ENCODE measurements at places on chromosomes 6 and 20.
A peak's percentile ranks its signal among the peaks of the same experiment; 100 is the strongest.

GRCh38 chr6:11654876-11655275, 117.3 kb downstream of the TMEM170B start:
- DNase-seq = no peak

- no peak for DNase-seq
These were observed 165.5 kb downstream of the SYNE1 start for GRCh38 chr6:152471456-152472265.

- no peak for DNase-seq
These were observed 2.2 kb downstream of the TNF start for GRCh38 chr6:31577579-31577966.

DNA sequence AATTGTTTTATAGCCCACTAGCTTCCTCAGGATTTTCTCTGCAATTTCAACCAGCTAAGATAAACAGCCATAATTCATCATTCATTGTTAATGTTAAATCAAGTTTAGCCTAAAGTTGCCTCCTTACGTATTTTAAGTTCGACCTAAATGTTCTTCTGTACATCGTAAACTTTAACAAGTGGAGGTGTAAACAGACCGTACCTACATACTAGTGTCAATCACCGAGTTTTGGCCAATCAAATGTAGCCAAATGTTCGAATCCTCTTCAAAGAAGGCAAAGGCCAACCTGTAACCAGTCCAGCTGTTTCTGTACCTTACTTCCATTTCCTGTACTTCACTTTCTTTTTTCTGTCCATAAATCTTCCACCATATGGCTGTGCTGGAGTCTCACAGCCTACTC, 13.5 kb downstream of the MBOAT1 start:
- DNase-seq = no peak

- no peak for DNase-seq
These were observed 8.5 kb downstream of the RBM24 start for GRCh38 chr6:17289630-17290061.

GRCh38 chr20:19302714-19303113, 90.3 kb downstream of the SLC24A3 start:
- no peak for DNase-seq

DNA sequence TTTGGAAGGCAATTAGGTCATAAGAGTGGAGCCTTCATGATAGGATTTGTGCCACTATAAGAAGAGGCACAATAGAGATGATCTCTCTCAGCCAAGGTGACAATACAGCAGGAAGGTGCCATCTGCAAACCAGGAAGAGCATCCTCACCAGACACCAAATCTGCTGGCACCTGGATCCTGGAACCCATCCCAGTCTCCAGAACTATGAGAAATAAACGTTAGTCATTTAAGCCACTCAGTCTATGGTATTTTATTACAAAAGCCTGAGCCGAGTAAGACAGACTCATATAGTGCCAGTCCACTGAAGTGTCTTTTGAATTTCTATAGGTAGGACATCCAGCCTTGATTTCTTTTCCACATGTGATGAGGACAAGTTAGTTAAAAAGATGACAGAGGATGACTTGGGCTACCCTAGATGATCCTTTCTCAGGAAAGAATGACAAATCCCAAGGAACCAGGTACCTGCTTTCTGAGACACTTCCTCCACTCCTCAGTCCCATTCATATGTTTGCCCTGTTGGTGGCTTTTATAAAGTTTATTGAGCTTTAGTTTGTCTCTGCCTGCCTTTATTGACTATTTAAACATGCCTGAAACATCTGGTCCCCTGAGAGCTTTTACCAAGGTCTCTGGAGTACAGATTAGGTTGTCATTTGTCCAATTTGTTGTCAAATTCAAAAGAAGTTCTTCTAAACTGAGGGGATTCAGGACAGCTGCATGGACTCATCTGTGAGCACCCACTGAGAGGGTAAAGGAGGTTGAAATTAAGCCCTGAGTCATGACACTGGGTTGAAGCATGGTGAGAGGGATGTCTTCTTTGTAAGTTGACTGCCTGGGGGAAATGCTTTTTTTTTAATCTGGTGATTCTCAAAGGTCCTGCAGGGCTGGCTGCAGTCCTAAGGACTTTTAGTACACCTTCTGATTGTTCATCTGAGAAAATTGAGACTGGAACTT, 165.0 kb upstream of the PLCB4 start:
- DNase-seq = no peak

GRCh38 chr20:50848846-50849673, 54.2 kb downstream of the BCAS4 start:
- DNase-seq = no peak

- no peak for DNase-seq
These were observed 93.5 kb downstream of the B3GAT2 start for GRCh38 chr6:70863343-70863742.

- no peak for DNase-seq
These were observed 236.4 kb downstream of the FOXA2 start for GRCh38 chr20:22348010-22348409.

DNA sequence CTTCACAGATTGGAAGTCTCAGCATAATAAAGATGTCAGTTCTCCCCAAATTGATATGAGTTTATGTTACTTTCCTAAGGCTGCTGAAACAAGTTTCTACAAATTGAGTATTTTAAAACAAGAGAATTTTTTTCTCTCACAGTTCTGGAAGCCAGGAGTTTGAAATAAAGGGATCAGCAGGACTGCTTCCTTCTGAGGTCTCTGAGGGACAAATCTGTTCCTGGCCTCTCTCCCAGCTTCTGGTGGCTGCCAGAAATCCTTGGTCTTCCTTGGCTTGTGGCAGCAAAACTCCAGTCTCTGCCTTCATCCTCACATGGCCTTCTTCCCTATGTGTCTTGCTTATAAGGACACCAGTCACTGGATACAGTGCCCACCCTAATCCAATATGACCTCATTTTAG, 136.1 kb downstream of the TFAP2A start:
- no peak for DNase-seq

DNA sequence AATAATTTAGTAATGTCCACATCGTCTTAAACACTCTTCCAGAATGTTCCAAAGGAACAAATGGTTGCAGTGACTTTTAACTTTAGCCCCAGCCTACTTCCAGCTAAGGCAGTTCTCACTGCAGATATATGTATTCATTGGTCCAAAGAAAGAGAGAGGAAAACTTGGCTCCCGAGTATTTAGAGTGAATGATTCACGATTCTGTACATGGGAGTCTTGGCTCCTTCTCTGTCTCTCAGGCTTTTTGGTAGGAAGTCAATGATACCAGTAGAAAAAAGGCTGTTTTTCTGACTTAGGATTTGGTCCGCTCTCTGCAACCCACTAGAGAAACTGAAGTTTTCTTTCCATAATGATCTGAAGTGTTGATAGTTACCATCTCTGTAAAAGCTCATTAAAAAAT, 38.6 kb downstream of the E2F3 start:
- no peak for DNase-seq

DNA sequence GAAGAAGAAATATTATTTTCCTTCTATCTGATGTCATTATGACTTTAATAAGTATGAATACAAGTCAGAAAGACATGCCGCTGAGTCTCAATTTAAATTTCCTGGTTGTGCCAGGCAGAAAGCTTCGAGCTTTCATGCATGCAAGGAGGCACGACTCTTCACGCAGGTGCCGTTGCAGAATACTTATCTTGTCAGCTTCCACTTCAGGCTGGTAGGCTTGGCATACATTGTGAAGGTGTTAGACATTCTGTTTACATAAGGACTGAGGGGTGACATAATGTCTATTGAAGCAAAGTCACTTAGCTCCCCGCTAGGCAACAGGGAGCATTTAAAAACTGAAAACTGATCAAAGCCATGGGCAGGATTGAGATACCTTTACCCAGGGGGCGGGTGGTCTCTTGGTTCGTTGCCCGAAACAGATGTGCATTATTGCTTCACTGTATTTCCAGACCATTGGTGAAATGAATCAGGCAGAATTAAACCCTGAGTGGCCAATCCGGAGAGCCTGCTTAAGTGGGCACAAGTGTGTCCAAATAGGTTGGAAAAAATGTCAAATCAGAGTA, 16.4 kb downstream of the BMP6 start:
- DNase-seq = peak; percentile 67

DNA sequence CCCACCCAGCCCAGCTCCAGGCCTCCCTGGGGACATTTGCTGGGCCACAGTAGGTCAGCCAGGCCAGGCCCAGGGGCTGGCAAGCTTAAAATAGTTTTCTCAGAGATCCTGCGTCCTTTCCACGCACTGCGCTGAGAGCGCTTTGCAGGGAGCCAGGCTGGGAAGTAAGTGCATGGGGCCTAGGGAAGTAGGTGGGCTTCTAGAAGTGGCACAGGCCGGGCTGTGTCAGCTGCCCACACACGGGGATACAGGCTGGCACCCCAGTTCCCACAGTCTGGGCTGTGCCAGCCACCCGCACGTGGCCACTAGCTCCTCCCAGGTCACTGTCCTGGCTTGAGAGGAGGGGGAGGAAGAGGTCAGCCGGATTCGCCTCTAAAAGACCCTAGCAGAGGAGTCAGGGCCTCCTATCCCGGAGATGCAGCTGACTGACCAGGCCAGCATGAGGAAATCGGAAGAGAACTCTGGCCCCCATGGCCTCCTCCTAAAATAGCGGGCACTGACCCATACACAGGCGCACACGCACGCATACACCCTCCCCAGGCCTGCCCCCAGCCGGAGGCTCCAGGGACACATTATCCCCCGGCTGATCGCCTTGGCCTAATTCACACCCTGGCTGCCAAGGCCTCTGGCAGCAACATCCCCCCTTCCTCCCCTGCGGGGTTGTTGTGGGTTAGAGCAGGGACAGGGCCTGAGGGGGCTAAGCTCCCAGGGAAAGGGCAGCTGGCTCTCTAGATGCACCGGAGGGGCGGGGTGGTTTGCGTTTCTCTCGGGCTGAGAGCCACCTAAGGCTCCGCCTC, 5.4 kb downstream of the SLCO4A1 start:
- DNase-seq = no peak

- no peak for DNase-seq
These were observed 864.2 kb downstream of the KIF16B start for GRCh38 chr20:15708984-15709598.

GRCh38 chr6:5316951-5317350, 55.6 kb downstream of the FARS2 start:
- no peak for DNase-seq

GRCh38 chr6:66238851-66239250, 531.8 kb upstream of the EYS start:
- DNase-seq = no peak

GRCh38 chr6:11172501-11173327, 59.8 kb downstream of the NEDD9 start:
- DNase-seq = peak; percentile 47

DNA sequence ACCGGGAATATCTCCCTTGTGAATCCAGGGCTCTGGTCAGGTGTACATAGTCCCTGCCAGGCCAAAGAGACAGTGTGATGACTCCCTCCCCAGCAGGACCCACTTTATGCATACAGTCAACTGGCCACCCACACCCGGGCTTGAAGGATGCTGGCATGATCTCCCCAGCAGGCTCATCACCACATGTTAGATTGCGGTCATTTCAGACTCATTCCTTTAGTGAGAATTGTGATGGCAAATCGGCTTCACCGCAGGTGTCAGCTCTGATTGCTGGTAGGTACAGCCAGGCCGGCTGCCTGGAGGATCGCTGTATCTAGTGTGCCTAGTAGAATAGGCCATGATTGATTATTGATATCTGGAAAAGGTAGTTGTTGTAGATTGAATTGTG, 24.5 kb downstream of the CD83 start:
- no peak for DNase-seq

GRCh38 chr6:87136963-87137362, 18.4 kb upstream of the ZNF292 start:
- no peak for DNase-seq

GRCh38 chr20:60321601-60322000, 363.4 kb downstream of the CDH26 start:
- no peak for DNase-seq

DNA sequence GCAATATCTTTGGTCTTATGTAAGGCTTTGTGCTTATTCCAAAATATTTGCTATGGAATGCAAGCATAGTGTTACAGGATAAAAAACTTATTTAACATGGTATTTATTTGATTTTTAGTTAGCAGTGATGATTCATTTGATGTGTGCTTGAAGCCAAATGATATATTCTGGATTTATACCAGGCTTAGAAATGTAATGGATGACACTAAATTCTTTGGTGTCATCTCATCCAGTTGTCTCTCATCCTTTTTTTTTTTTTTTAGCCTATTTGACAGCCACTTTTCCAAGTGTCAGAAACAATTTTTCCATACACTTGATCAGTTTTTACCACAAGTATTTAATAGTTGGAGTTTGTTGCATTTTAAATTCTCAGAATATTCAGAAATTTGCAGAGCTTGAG, 515.3 kb downstream of the CDKAL1 start:
- DNase-seq = no peak

- no peak for DNase-seq
These were observed 585.2 kb downstream of the HAO1 start for GRCh38 chr20:7355051-7355450.

- no peak for DNase-seq
These were observed 282.9 kb upstream of the RUNX2 start for GRCh38 chr6:45045253-45045601.

DNA sequence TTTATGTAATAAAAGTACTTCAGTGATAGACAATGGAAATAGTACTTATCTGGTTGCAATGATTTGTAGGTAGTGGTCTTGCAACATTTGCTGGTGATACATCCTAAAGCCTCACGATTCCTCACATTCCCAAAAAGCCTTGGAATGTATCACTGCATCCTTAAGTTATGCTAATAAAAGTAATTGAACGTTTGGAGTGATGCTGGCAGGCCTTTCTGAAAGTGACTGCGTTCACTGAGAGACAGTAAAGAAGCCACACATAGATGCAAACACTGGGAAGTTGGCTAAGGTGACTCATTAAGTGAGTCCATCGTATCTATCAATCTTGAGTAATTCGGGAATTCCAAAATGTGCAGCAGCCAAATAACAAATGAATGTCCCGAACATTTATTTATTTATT, 444.1 kb upstream of the SOX4 start:
- DNase-seq = no peak

GRCh38 chr6:111606620-111607115, 990 bp upstream of the TRAF3IP2 start:
- no peak for DNase-seq

GRCh38 chr6:152049502-152049901, 242.0 kb downstream of the ESR1 start:
- no peak for DNase-seq

DNA sequence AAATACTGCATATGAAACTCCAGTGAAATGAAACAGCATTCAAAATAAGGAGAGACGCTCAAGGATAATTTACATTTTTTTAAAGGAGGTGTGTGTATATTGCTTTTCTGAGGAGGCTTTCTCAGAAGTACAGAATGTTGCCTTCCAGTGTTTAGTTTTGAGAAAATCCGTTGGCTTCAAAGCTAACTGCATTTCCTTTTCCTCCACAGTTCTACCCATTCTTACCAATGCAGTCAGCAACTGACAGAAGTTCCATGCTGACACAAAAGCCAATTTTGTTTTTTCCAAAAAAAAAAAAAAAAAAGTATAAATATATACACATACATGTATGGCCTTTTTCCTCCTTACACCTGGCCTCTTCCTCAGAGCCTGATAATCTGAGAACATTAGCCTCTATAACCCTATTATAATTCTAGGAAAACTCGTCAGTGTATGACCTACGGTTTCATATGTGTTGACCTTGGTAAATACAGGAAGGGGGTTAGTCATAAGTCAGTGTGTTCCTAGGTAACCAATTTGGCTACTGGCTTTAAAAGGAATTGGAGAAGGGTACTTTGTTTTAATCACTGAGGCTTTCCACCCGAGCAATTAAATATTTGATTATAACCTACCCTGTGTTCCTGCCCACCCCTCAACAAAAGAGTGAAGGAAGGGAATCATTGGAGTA, 24.2 kb downstream of the MGME1 start:
- DNase-seq = no peak

GRCh38 chr6:6602262-6602661, 13.7 kb downstream of the LY86 start:
- no peak for DNase-seq
